ENCODE measurements at places on chromosomes 4 and X.
A peak's percentile ranks its signal among the peaks of the same experiment; 100 is the strongest.

DNA sequence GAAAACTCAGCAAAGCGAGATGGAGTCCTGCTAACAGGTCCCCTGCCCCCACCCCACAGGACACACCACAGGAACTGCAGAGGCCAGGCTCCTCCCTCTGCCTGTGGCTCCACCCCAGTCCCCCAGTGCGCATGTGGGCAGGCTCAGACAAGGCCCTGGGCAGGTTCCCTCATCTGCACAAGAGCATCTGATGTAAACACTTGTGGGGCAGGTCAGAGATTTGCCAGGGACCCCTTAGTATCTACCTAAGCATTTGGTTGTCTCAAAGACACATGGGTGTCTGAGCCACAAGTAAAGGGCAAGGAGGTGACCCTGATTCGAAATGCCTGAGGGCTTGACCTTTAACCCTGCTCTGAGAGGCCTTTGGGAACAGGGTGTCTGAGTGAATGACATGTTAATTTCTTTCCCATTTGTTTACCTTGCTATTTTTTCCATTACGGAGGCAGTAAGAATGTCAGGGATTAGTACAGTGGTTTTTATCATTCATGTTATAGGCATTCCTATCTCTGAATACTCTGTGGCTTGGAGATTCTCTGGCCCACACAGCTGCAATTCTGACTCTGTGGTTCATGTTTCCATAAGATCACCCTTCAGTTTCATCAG lies 85.3 kb downstream of the ZNF518B start:
- no peak for DNase-seq

GRCh38 chrX:109679820-109680219 lies 53.2 kb downstream of the ACSL4 start:
- DNase-seq = no peak

- no peak for DNase-seq
Measured at GRCh38 chr4:83996254-83996653, 460.3 kb downstream of the GPAT3 start.

DNA sequence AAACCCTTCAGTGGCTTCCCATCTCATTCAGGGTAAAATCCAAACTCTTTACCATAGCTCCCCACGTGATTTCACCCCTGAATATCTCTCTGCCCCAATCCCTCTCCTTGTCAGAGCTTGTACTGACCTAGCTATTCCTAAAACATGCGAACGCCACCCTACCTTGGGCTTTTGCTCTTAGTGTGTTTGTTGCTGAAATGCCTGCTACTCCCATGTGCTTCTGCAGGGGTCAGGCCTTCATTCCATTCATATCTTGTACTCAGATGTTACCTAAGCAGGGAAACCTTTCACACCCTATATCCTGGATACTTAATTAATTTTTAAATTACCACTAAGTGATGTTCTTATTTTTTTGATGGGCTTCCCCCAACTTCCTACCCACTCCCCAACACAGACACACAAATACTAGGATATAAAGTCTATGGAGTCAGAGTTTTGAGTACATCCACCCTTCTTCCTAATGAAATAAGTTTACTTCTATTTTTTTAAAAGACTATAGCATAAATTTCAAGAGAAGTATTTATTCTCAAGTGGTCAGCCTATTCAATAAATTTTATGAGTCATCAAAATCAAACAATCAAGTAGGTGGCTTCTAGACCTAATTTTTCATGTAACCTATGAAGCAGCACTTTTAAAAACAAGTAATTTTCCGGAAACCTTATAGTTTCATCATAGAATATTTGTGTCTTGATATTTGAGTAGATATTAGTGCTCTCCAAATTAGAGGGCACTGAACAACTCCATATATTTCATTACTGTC lies 189.4 kb downstream of the RAPGEF2 start:
- no peak for DNase-seq

- DNase-seq = no peak
Measured at GRCh38 chrX:154022108-154022507, 2.4 kb upstream of the IRAK1 start.

DNA sequence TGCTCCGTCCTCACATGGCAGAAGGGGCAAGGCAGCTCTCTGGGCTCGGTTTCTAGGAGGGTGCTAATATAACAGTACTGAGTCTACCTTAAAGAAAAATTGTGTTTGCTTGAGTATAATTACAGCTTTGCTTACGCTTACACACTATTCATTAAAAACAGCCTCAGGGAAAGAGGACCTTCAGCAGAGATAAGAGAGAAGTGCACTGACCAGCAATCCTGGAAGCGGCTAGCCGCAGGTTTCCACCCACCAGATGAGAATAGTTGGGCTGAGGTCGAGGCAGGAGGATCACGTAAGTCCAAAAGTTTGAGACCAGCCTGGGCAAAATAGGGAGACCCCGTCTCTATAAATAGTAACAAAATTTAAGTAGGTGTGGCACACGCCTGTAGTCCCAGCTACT lies 15.2 kb upstream of the MRFAP1 start:
- no peak for DNase-seq

- DNase-seq = no peak
Measured at GRCh38 chr4:5215321-5215720, 164.0 kb downstream of the STK32B start.

GRCh38 chrX:15948318-15948660 lies 93.7 kb upstream of the AP1S2 start:
- no peak for DNase-seq

DNA sequence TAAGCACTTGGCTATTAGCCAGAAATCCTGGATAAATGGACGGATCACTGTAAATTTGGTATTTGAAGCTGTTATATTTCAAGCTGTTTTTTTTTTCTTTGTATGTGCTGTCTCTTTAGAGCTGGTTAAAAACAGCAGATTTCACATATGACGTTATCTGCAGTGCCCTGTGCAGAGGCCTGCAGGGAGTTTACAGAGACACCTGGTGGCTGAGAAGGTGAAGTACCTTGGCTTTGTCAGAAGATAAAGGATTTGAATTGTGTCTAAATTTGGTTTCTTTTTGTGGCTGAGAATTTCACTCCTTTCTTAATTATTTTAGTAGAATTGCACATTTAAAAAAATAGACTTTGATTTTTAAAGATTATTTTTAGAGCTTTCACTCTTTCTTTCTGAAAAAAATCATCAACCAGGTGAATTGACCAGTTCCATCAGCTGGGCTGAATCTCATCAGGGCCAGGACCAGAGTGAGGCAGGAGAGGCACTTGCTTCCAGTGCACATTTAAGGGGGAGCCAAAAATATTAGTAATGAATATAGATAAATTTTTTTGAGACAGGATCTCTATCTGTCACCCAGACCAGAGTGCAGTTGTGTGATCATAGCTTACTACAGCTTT lies 9.6 kb upstream of the CHRNA9 start:
- peak; percentile 25 for DNase-seq

GRCh38 chrX:154720067-154720466 lies 30.8 kb downstream of the GAB3 start:
- DNase-seq = no peak

- DNase-seq = no peak
Measured at GRCh38 chr4:61298178-61298740, 98.1 kb downstream of the ADGRL3 start.
